NCI-H1417 treated with DMSO at 0.1 percent for 48 hours (cell line): ENCODE measurements at places on chromosomes 1 and 21.

- DNase-seq, result no peak
These were observed 157.5 kb downstream of the BRINP2 start for GRCh38 chr1:177328251-177328650.

DNA sequence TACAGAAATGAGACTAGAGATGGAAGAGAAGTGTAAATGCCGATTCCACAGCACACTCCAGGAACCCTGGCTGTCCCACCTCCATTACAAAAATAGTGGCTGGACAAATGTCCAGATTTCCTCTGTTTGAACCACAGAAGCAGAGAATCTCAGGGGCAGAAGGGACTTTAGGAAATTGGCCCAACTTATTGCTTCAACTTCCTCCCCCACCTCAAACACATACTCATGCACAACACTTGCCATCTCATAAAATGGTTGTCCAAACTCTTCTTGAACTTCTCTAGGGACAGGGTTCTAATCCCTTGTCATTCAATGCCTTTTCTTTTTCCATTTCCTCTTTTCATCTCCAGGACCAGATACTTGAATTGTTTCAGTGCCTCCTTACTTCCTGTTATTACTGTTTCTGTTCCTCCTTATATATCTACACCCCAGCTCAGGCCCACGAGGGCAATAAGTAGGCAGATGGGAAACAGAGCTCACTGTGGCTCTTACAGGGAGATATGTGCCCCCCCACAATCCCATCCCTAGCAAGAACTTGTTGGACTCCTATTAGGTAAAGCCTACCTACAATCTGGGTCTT lies 8.5 kb upstream of the B4GALT3 start:
- DNase-seq, result no peak

DNA sequence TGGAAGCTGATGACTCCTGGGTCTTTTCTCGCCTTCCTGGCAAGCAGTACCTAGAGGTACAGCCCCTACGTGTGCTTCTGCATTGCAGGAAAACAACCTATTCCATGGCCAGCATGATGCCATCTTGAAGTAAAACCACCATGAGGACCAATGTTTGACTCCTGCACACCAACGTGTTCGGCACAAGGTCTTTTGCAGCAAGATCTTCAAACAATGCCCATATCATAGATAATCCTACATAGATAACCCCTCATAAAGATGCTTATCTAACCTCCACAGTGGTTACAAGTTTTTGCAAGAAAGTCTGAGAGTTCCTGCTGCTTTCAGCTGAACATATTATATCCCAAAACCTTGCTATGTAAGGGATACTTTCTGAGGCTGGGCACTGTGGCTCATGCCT lies 141.1 kb upstream of the MAP1LC3C start:
- DNase-seq, result no peak

DNA sequence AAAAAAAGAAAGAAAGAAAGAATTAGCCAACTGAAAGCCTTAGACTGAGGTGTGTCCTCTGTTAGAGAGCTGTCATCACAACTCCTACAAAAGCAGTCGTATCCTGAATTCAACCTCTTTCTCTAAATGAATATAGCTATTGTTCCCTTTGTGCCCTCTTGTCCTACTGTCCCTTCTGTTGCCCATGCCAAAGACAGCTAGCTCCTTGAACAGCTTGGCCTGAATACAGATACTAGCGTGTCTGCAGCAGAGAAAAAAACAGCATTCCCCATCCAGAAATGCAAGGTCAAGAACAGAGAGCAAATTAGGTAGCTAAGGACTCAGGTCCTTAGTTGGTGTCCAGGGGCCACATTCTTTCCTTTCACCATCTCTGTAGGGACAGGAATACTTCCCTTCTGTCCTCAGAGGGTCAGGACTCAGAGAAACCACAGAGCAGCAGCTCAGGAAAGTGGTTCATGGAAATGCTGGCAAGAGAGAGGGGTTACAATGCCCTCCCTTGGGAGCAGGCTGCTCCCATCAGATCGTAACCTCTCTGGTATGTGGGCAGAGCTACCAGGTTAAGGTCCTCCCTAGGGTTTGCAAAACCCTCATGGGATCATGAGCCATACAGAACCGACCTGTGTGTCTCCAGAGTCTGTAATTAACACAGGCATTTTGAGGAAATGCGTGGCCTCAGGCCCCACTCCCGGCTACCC lies 1.8 kb upstream of the ZBTB48 start:
- DNase-seq, result no peak
